ENCODE measurements at places on chromosomes 13 and 19.
A peak's percentile ranks its signal among the peaks of the same experiment; 100 is the strongest.

- no peak for DNase-seq
Measured at GRCh38 chr13:93418398-93418797, 191.8 kb downstream of the GPC6 start.

DNA sequence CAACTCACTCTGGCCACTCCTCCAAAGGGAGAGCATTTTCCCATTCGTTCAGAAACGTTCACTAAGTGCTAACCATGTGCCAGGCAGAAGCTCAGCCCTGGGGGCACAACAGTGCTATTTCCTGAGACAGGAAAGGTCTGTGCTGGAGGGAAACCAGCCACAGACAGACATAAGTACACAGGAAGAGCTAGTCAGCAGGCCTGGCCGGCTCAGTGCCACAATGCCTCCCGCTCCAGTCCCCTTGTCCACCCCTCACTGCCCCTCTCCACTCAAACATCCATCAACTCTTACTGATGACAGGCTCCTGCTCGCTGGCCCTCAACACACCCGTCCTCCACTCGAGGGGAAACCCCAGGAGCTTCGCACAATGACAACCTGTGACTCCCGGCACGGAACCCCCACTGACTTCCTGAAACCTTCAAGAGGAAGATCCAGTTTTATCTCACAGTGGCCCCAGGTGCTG lies 11.3 kb upstream of the PLA2G4C start:
- no peak for DNase-seq

DNA sequence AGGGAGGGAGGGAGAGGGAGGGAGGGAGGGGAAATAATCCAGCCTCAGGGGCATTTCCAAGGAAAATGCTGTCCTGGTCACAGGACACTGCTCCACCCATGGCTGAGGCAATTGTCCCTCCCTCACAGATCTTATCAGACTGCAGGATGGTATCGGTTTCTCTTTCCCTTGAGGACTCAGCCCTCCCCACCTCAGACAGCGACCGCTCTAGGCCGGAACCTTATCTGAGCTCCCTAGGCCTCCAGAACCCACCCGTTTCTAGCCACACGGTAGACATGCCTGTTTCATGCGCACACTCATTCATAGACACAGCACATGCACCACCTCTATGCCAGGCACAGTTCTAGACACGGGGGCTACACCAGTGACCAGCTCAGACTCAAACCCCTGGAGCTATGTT lies 10.0 kb upstream of the IZUMO2 start:
- DNase-seq: no peak

DNA sequence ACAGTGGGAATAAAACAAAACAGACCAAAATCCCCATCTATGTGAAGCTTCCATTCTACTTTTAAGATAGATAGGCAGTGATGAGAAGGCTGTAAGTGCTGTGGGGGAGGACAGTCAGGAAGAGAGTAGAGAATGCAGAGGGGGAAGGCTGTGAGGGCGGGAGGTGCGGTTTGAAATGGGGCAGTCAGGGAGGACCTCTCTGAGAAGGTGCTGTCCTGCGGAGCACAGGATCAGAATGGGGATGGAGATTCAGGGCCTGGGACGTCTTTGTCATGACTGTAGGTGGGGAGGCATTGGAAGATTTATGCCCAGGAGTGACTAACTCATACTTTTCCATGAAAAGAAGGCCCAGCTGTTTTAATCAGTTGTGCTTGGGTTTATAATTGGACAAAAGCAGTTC lies 3.9 kb upstream of the GPR183 start:
- no peak for DNase-seq

GRCh38 chr19:19460761-19461265 lies 54.5 kb downstream of the TSSK6 start:
- DNase-seq: no peak

DNA sequence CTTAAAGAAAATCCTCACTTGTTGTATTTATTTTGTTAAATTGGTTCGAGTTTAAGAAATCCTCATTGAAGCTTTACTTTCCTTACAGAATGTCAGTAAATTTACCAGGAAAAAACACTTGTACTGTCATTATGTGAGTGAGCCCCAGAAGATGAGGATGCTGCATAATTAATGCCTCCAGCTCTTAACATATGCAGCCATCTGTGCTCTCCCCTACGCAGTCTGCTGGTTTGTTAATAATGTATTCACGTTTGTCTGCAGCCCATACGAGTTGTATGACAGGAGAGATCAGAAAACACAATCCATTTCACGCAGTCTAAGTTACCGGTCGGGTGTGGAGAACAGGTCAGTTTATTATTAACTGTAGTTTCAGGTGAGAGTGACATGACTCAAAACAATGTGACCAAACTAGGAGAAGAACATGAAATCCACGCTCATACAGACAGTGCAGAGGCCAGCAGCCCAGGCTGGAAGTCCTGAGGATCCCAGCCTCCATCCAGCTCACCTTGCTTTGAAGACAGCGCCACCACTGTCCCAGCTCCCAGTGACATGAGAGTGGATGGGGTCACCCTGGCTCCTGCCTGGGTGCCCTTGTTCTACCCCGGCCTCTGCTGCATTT lies 19.8 kb upstream of the ATP11A start:
- DNase-seq: no peak

DNA sequence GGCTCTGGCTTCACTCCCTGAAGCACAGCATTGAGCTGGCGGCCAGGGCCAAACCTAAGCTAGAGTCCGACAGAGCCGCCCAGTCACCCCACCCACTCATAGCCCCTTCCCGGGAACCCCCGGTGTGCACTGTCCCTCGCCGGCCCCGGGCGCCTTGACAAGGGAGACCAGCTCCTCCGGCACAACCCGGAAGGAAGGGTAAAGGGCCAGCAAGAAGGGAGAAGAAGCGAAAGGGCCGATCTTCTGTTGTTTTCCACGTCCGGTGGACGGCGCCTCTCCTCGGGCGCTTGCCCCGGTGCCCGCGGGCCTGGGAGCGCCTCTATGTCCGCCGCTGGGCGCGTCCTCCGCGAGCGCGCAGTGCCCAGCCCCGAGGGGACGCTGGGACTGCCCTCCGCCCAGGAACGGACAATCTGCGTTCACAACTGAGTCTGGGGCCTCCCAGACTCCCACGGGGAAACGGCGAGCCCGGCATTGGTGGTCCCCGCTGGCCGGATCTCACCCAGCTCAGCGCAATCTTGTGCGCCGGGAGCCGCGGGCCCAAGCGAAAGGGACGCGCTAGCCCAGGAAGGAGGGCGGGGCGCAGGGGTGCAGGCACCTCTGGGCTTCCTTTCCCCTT lies 172.5 kb upstream of the MIR17HG start:
- DNase-seq: no peak

DNA sequence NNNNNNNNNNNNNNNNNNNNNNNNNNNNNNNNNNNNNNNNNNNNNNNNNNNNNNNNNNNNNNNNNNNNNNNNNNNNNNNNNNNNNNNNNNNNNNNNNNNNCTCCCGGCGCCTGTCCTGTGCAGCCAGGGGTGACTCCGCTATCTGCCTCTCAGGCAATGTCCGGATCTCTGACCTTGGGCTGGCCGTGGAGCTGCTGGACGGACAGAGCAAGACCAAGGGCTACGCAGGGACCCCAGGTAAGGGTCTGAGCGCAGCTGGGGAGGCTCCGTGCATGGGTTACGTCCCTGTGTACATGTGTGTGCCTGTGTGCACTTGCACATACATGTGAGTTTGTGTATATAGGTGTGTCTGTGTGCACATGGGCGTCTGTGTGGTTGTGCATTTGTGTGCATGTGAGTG lies 36.1 kb upstream of the TMEM255B start:
- DNase-seq: no peak

GRCh38 chr13:111661776-111662175 lies 341.3 kb downstream of the TEX29 start:
- DNase-seq: no peak

GRCh38 chr13:70505809-70506208 lies 397.6 kb upstream of the KLHL1 start:
- no peak for DNase-seq

- DNase-seq: peak; percentile 24
Measured at GRCh38 chr13:46211116-46211482, 629 bp upstream of the LRRC63 start.

DNA sequence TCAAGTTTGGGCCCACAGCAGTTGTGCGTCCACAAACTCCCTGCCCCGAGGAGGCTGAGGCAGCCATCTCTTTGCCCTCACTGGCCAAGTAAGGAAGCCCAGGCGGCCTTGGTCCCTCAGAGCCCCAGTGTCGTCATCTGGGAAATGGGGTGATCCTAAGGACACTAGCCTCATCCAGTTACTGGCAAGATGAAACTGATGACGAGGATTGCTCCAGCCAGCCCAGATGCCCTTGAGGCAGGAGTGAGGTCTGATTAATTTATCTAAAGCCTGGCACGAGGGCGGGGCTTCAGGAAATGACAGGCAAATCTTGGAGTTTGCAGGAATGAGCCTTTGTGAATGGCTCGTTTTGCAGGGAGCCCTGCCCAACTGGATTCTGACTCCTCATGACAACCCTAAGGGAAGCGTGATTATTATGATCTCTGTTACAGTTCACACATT lies 5.6 kb downstream of the LIPE start:
- no peak for DNase-seq

All from activated CD4-positive, alpha-beta T cell treated with anti-CD3 and anti-CD28 coated beads, Interleukin-2, amount 50 U/mL, for 24 hours (primary cell).